HS-27A (cell line): ENCODE measurements at places on chromosomes 2 and 18.

GRCh38 chr2:86226636-86227520, 27.6 kb downstream of the MRPL35 start:
- no peak for DNase-seq

- no peak for DNase-seq
Measured at GRCh38 chr2:54233832-54234649, 22.0 kb downstream of the TSPYL6 start.

DNA sequence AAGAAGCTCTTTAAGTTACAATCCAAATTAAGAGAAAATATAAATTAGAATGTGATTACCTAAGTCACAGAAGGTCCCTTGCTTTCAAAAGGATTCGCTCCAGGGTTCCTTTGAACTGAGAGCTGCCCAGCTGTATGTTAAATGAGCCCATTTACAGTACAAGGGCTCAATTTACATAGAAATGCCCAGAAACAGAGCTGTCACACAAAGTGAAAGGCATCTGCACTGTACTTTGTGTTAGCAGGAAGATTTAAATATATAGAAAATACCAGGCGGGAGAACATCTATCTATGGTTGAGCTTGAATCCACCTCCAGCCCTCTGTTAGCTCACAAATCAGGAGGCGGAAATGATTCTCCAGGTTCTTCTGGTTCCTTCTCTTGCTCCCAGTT, 272.9 kb downstream of the PAX3 start:
- DNase-seq = no peak

- DNase-seq = no peak
Measured at GRCh38 chr2:181954538-181954883, 31.1 kb upstream of the PPP1R1C start.

- peak; percentile 33 for DNase-seq
Measured at GRCh38 chr2:223846515-223846914, 9.1 kb upstream of the AP1S3 start.

- DNase-seq = no peak
Measured at GRCh38 chr2:66673286-66673685, 238.4 kb downstream of the MEIS1 start.

DNA sequence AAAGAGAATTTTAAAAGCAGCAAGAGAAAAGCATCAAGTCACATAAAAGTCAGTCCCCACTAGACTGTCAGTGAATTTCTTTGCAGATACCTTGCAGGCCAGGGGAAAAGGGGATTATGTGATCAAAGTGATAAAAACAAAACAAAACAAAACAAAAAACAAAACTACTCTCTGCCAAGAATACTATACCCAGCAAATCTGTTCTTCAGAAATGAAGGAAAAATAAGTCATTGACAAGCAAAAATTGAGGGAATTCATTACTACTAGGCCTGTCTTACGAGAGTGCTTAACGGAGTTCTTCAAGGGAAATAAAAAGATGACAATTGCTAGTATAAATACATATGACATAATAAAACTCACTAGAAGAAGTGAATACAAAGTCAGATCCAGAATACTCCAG, 245.5 kb upstream of the CHST9 start:
- no peak for DNase-seq

- DNase-seq = no peak
Measured at GRCh38 chr2:118249531-118249930, 161.3 kb downstream of the INSIG2 start.

DNA sequence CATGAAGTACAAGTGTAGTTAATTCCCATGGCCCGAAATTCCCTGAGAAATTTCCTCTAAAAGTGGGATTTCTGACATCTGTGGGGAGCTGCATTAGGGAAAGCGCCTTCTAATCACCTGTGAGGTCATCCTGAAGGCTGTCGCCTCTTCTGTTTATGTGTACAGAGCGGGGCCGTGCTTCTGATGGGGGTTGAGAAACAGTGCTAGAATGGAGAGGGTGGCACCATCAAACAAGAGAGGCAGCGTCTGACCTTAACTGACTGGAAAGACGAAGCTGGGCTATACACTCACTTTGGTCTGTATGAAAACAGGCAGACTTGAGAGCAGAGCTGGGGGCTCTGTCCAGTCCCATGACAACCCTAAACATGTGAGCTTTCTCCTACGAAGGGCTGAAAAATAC, 44.2 kb upstream of the DNMT3A start:
- DNase-seq = no peak

DNA sequence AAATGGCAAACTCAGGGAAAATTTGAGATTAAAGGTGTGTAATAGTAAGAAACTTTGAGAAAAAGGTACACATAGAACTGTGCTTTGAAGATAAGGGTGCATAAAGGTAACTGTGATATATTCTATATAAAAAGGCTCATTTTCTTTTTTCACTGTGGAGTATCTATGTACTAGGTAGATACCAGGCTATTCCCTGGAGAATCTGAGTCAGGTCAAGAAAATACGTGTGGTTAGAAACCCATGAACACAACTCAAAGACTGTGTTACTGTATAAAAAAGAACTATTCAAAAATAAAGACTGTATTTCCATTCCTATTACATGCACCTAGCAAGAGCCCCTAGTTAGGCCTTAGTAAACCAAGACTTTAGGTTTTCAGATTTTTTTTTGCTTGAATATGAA, 100.1 kb upstream of the GRB14 start:
- no peak for DNase-seq

- DNase-seq = no peak
Measured at GRCh38 chr2:3461801-3462492, 57.4 kb downstream of the ADI1 start.

- no peak for DNase-seq
Measured at GRCh38 chr18:8276406-8276805, 332.8 kb upstream of the RAB12 start.

- no peak for DNase-seq
Measured at GRCh38 chr2:48203668-48204067, 297.4 kb upstream of the FBXO11 start.

- no peak for DNase-seq
Measured at GRCh38 chr2:42951263-42951938, 159.0 kb upstream of the HAAO start.

DNA sequence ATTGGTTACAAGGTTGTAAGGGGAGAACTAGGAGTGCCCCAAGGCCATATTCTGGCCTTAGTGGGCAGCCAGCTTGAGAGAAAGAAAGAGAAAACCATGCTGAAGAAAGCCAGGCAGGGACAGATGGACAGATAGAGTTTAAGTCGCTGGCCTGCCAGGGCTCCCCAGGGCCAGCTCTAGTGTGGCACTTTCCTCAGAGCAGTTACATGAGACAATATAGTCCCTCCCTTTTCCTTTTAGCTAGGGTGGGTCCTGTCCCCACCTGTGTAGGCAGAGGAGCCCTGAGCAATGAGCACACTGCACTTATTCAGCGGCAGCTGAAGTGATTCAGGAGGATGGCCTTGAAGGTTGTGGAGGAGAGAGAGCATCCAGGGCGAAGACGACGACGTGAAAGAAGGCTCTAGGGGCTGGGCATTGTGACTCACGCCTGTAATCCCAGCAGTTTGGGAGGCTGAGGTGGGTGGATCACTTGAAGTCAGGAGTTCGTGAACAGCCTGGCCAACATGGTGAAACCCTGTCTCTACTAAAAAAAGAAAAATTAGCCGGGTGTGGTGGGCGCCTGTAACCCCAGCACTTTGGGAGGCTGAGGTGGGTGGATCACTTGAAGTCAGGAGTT, 152.0 kb upstream of the SLC1A4 start:
- DNase-seq = no peak

DNA sequence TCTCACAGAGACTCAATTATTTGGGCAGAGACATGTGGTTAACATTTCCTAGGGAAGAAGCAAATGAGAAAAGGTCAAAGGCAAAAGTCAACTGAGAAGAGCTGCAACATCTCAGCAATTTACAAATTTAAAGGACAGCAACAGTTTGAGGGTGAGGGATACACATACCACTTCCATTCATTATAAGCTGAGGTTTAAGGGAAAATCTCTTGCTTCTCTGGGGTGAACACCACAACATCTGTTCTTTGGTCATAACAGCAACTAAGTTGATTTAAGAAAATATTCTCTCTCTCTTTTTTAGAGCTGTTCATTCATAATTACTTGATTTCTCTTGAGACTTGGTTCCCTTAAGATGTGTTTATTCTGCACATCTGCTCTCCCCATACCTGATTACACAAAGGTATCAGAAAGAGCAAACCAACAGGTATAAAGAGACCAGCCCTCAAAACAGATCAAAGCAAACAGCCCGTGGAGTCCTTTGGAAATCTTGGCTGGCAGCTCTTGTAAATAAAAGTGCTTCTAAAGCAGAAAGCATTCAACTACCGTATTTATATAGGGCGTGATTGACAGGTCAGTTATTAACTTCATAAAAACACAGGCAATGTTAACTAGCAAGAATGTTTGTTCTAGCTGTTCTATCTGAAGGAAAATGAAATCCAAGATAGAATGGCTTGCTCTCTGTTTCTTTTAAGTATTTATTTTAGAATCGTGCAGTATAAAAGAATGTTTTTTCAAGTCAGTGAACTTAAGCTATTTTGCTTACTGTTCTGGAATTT, 132.8 kb downstream of the THADA start:
- DNase-seq = no peak

DNA sequence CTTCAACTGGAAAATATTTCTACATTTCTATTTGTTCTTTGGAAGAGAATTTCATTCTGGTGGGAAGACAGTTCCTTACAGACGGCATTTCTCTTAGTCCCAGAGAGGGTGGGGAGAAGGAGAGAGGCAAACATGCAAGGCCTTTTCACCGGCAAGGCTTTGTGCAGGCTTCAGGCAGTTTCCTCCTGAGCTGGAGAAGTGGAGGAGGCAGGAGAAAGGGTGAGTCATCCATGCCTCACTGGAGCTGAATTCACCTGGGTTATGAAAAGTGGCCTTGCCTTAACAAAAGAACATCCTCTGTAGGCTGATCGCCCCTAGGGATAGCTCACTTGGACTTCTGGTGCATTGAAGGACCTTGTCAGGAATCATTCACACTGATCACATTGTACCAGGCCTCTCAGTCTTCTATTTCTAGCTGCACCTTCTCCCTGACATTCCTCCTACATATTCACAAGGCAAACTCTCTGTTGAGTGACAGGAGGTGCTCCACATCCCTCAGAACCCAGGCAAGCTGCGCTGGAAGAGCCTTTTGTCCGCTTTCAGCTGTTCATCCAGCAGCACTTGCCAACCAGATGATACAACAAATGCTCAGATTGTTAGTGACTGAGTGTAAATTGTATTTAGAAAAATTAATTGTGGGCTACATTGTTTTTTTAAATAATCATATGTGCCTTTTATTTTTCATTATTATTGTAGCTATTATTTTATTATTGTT, 796.1 kb downstream of the DCDC2C start:
- DNase-seq = no peak

- no peak for DNase-seq
Measured at GRCh38 chr2:181224866-181225265, 232.3 kb upstream of the ITGA4 start.

- DNase-seq = no peak
Measured at GRCh38 chr2:118012778-118013177, 1.1 kb downstream of the CCDC93 start.

DNA sequence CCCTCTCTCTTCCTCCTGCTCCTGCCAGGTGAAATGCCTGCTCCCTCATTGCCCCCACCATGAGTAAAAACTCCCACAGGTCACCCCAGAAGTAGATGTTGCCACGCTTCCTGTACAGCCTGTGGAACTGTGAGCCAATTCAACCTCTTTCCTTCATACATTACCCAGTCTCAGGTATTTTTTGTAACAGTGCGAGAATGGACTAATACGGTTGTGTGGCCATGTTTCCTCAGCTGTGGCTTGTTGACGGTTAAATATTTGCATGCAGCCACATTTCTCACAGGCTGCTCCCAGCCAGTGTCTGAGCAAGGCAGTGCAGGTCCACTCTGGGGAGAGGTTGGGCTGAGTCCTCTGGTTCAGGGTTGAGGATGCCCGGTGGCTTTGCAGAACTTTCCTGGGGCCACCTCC, 27.8 kb upstream of the COPS8 start:
- DNase-seq = no peak

DNA sequence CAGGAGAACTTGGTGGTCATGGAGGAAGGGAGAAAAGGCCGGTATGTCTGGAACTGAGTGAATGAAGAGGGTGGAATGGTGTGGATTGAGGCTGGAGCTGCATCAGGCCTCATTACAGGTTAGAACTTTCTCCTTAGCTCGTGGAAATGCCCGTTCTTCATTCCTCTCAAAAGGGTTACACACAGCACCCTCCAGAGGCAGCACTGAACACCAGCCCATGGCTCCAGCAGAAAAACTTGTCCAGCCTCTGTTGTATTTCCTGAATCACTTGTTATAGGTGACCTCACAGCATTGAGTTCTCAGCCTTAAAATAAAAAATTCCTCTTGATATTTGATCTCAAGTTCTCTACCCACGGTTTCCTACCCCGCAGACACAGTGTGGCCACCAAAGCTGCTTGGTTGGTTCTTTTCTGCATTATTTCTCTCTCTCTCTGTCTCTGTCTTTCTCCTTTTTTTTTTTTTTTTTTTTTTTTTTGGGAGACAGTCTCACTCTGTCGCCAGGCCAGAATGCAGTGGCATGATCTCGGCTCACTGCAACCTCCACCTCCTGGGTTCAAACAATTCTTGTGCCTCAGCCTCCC, 89.6 kb downstream of the ITGB1BP1 start:
- DNase-seq = peak; percentile 51

GRCh38 chr18:23012249-23012648, 79.1 kb downstream of the RBBP8 start:
- DNase-seq = no peak

DNA sequence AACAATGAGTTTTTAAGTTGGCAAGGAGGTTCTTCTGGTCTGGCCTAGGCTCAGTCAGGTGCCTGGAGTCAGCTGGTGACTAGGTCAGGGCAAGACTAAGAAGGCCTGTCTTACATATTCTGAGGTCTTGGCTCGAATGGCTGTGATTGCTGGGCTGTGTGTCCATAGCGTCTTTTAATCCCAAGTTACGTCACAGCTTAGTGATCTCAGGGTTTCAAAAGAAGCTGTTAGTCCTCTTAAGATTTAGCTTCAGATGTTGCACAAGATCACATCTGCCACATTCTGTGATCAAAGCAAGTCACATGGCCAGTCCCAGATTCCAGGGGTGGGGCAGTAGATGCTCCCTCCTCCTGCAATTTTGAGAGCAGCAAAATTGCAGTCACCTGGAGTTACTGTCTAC, 61.3 kb downstream of the PKP4 start:
- no peak for DNase-seq

GRCh38 chr2:40242315-40242714, 209.6 kb downstream of the SLC8A1 start:
- no peak for DNase-seq

DNA sequence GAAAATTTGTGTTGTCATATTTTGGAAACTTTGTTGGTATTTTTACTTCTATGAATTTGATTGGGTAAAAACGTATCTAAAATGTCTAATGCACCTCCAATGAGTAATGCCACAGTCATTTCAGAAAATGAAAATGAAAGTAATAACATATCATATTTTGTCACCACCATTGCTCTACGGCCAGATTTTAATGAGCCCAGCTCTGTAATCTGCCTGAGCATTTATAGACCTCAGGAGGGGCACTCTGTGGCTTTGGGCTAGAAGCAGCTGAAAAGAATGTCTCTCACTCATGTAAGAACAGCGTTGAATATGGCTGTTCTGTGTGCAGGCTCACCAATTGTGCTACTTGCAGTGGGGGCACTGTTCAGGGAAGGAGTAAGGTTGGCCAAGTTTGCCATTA, 32.7 kb upstream of the ABCA12 start:
- DNase-seq = no peak
